ENCODE measurements at places on chromosomes 6 and 20.

- no peak for DNase-seq
Measured at GRCh38 chr20:51108638-51109363, 85.9 kb upstream of the KCNG1 start.

DNA sequence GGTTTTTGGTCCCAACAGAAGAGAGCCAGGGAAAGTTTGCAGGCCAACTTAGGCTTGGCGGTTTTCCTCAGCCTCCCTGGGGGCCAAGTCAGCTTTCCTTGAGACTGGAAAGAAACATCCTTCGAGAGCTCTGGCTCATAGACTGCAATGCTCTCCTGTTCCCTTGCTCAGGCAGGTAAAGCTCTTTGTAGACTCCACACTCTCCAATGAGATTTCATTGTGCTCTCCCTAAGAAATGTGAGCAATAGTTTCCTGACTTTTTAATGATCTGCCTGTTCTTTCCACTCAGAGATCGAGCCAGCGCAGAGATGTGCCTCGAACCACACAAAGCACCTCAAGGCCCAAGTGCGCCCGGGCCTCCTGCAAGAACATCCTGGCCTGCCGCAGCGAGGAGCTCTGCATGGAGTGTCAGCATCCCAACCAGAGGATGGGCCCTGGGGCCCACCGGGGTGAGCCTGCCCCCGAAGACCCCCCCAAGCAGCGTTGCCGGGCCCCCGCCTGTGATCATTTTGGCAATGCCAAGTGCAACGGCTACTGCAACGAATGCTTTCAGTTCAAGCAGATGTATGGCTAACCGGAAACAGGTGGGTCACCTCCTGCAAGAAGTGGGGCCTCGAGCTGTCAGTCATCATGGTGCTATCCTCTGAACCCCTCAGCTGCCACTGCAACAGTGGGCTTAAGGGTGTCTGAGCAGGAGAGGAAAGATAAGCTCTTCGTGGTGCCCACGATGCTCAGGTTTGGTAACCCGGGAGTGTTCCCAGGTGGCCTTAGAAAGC lies 13.9 kb downstream of the TNFAIP3 start:
- DNase-seq, result no peak

- DNase-seq, result no peak
Measured at GRCh38 chr20:20223981-20224380, 143.9 kb upstream of the INSM1 start.

DNA sequence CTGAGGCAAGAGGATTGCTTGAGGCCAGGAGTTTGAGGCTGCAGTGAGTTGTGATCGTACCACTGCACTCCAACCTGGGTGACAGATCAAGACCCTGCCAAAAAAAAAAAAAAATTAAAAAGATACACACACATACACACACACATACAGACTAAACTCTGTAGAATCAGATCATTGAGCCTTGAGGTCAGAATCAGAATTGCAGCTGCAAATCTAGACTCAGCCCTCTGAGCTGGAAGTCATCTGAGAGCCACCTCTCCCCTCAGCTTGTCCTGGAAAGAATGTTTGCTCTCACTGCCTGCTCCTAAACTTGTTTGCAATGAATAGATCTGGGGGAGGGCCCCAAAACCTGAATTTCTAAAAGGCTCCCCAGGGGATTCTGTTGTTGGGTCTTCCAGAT lies 41.4 kb upstream of the ANGPT4 start:
- DNase-seq, result no peak

- DNase-seq, result no peak
Measured at GRCh38 chr6:86685230-86685797, 252.0 kb upstream of the HTR1E start.

- no peak for DNase-seq
Measured at GRCh38 chr20:52895701-52896100, 76.5 kb upstream of the TSHZ2 start.

- DNase-seq, result no peak
Measured at GRCh38 chr6:14987490-14987889, 258.4 kb upstream of the JARID2 start.

GRCh38 chr6:117494694-117495318 lies 12.3 kb downstream of the DCBLD1 start:
- no peak for DNase-seq

GRCh38 chr6:119184008-119184648 lies 105.7 kb upstream of the FAM184A start:
- DNase-seq, result no peak

DNA sequence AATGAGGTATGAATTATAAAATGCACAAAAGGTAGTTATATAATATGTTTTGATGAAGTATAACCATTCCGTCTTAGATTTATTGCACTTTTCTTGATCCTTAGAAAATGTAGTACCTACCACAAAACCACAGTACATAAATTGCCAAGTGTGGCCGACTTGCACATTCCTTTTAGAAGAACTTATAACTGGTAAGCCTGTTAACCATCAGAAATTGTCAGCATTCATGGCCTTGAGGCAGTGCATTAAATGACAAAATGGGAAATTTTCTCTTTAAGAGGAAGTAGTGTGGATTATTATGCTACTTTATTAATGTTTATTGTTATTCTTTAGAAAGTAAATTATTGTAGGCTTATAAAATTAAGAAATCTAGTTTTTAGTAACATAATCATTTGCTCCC lies 29.6 kb downstream of the TAB2 start:
- no peak for DNase-seq

DNA sequence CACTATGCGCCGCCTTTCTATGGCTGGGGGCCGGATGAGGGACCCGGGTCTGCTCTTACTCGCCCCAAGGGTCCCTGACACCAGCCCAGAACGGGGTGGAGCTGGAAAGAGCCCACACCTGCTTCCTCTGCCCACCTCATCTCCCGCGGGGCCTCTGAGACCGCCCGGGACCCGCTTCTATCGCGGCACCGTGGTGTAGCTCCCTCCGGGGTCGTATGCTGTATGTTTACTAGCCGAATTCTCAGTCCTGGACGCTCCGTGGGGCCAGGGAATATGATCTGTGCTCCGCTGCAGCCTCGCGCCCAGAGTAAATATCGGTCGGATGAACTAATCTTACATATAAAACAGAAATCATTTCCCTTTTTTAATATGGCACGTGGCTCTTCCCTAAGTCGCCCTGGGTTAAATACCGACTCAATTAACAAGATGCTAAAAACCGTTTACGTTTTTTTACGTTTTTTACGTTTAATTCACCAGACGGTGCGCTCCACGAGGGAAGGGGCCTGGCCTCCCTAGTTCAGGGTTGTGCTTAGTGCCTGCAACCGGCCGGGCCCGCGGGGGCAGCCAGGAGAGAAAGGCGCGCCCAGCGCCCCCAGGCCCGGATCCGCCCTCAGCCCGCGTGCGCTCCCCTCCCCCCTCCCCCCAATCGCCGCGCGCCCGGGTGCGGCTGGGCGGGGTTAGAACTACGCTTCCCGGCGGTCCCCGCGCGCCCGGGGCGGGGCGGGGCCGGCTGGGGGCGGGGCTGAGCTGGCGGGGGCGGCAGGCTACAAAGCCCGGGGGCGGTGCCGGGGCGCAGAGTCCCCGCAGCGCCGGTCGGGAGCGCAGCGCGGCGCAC lies at the start of gene RBM38:
Gene RBM38 (plus strand): TSS at position 793 of the 835 bp plus-strand sequence. CDS start 186 bp downstream, outside the sequence.
- DNase-seq, result peak; percentile 50

DNA sequence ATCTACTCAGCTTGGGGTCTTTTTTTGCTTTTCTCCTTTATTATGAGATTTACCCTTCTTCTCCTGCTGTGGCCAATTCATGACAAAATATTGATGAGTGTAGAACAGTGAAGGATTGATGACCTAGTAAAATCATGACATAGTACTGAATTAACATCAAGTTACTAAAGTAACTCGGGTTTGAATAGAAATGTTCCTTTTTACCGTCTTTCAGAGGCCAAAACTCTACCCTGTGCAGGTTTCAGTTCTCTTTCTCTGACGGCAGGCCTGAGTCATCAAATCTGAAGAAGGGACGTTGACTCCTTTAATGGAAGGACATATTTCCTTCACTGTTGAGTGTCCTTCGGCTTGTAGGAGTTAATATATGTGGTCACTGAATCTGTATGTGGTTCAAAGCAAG lies 80.7 kb downstream of the RREB1 start:
- no peak for DNase-seq

GRCh38 chr20:46520976-46521579 lies 7.7 kb upstream of the ZNF334 start:
- DNase-seq, result peak; percentile 5

DNA sequence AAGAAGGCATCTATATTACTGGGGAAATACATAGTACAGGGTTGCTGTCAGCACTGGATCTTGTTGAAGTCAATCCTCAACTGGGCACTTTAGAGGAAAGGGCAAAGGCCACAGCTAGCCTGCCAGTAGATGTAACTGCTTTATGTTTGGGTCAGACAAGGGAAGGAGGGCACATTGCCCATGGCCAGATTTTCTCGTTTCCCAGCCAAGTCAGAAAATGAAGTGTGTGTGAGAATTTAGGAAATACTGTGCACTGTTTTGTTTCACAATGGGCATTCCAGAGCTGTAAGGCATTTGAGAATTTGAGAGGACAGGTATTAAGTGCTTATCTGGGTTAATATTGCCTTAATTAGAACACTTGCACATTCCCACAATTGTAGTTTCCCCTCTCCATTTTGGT lies 183.9 kb upstream of the MCHR2 start:
- no peak for DNase-seq

DNA sequence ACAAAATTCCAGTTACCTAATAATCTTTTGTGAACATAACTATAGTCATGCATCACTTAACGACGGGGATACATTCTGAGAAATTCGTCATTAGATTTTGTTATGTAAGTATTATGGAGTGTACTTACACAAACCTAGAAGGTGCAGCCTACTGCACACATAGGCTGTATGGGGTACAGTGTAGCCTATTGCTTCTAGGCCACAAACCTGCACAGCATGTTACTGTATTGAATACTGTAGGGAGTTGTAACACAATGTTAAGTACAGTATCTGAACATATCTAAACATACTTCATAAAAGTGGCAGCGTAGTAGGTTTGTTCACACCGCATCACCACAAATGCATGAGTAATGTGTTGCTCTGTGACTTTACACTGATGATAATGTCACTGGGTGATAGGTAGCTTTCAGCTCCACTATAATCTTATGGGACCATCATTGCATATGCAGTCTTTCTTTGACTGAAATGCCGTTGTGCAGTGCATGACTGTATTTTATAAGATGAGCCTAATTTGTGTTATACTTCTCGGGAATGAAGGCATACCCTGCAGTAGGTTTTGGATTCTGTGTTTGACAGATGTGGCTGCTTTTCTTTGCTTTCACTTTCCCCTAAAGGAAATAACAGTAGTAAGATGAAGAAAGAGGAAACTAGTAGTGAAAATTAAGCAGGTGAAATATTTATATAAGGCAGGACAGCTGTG lies 365.6 kb downstream of the FARS2 start:
- DNase-seq, result no peak

DNA sequence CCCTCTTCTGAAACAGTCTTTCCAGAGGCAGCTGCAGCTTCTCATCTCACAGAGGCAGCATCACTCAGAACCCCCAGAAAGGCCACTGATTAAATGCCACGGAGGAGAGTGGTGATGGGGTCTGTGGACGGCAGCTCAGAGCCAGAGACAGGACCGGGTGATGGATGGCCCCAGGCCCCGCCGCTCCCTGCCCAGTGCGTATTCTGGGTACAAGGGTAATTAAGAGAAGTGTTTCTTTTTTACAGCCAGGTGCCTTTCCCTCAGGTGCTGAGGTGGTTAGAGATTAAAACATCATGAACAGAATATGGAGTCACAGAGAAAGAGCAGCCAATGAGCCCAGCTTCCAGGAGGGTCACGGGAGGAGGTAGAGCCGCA lies 434.5 kb downstream of the PREX1 start:
- no peak for DNase-seq

DNA sequence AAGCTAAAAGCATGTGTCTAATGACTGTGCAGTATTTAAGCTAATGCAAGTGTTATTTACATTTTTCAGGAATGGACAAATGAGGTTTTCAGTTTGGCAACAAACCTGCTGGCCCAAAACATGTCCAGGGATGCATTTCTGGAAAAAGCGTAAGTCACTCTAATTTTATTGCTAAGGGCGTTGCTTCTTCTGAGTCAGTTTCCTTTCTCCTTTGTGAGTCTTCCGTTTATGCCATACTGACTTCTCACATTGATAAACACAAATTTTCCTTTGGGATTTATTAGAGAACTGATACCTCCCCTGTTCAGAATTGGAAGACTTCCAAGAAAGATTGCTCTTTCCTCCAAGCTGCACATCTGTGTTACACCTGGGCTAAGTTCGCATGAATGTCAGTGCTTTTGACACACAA lies 422.9 kb upstream of the PLCB4 start:
- no peak for DNase-seq

DNA sequence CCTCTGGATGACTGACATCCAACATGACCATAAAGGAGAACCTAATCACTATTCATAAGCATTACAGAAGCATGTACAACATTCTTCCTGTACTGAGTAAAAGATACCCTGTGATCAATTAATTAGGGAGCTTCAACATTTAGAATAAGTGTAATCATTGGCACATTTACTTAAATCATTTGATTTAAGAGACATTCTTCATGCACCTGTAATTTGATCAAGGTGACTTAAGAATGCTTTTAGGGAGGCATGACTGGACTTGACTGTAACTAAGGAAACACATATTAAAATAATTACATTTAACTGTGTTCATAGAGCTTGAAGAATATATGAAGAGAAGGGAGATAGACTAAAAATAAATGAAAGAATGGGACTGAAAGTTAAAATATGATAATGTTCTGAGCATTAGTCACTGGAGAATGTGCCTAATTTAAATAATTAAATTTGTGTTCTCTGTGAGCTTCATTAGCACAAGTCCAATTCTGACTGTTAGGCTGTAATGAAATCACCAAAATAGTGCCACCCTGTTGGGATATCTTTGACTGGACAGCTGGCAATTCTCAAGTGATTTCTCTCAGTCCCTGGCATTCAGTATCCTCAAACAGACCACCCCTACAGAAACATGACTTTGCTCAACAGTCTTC lies 295.5 kb upstream of the ADGRB3 start:
- no peak for DNase-seq

GRCh38 chr6:88605271-88605670 lies 358.1 kb downstream of the RNGTT start:
- no peak for DNase-seq

DNA sequence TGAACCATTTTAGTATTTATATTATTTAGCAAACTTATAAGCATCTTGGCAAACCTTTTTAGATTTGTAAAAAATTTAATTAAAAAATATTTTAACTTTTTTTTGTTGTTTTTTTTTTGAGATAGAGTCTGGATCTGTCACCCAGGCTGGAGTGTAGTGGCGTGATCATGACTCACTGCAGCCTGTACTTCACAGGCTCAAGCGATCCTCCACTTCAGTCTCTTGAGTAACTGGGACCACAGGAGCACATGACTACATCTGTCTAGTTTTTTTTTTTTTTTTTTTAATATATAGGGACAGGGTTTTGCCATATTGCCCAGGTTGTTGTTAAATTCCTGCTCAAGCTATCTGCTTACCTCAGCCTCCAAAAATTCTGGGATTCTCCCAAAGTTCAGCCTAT lies 161.1 kb downstream of the EYS start:
- no peak for DNase-seq

All from stimulated activated CD4-positive, alpha-beta T cell treated with anti-CD3 and anti-CD28 coated beads, Interleukin-1b, Interleukin-23, amount 100 ng/mL, for 1 hour (primary cell).